ENCODE measurements at places on chromosomes 7 and 10. TPM values are rescaled to one million over a fixed set of nuclear protein-coding genes. Genes with fewer than 3 reads are reported as not detected.

AOC1 gene
- not detected for total RNA-seq

SLC26A5 gene
- 0.12 TPM for total RNA-seq

CRYGN gene
- 1.5 TPM for total RNA-seq

CNNM1 gene
- 3.1 TPM for total RNA-seq

LRRC18 gene
- total RNA-seq, result 1.4 TPM

DNA sequence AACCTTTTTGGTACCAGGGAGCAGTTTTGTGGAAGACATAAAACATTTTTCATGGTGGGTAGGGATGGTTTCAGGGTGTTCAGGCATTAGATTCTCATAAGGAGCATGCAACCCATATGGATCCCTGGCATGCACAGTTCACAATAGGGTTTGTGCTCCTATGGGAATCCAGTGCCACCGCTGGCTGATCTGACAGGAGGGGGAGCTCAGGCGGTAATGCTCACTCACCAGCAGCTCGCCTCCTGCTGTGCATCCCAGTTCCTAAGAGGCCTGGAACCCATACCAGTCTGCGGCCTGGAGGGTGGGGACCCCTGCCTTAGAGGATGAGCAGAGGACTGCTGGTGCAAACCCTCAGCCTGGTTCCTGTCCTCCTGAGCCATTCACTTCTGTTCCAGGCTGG is 561.7 kb downstream of the SDK1 start:
- peaks cover 2% of the 10 kb centered on the region for H3K4me1 ChIP-seq

- DNase-seq, result no peak
- no peaks in the 10 kb centered on the region for H3K27me3 ChIP-seq
- H3K4me1 ChIP-seq, result no peaks in the 10 kb centered on the region
- H3K4me3 ChIP-seq, result no peak overlapping the region
- H3K36me3 ChIP-seq, result no peaks in the 10 kb centered on the region
- H3K27ac ChIP-seq, result no peak overlapping the region
Observed at GRCh38 chr7:45071528-45071927, 17.2 kb downstream of the NACAD start.

DNA sequence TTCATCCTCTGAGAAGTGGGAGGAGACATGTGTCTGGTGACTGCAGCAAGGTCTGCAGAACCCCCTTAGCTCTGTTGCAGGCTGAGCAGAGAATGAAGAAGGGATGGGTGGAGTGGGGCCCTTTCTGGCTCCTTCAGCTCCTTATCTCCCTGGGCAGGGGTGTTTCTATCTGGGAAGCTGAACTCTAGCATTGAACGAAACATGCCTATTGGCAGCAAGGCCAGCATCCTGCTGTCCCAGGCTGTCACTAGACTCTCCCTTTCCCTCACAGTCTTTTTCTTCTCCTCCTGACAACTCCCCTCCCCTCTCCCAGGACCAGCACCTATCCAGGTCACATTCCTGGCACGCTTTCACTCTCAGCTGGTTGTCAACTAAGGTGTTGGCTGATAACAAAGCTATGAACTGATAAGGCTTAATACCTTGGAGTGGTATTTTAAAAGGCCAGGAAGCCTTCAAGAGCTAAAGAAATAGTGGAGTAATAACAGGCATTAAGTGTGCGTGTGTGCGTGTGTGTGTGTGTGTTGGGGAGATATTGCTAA is 128.8 kb upstream of the FZD8 start:
- H3K4me1 ChIP-seq, result no peaks in the 10 kb centered on the region
- no peaks in the 10 kb centered on the region for H3K27me3 ChIP-seq
- H3K4me3 ChIP-seq, result no peak overlapping the region

DNA sequence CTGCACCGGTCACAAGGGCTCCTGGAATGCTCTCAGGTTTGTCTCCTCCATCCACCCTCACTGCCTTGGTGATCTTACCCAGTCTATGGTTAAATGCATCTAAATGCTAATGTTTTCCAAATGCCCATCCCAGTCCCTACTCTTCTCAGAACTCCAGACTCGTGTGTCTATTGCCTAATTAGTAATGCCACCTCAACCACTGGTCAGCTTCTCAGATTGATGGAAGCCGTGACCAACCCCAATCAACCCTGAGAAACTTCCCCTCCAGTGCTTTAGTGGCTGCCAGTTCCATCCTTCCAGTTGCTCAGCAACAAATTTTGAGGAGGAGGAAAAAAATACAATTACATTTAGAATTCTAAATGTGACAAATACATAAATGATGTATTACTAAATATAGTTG is 18.6 kb downstream of the NUDCD3 start:
- no peak overlapping the region for H3K4me3 ChIP-seq
- H3K27me3 ChIP-seq, result no peaks in the 10 kb centered on the region
- peaks cover 3% of the 10 kb centered on the region for H3K4me1 ChIP-seq
- H3K36me3 ChIP-seq, result no peaks in the 10 kb centered on the region
- no peak for DNase-seq
- no peak overlapping the region for H3K27ac ChIP-seq

All from ovary (tissue), 10 donors.